NCI-H2107 (cell line): ENCODE measurements at places on chromosomes 5 and 9.

- DNase-seq = peak; percentile 63
These were observed 18.0 kb downstream of the MTRR start for GRCh38 chr5:7886849-7887475.

DNA sequence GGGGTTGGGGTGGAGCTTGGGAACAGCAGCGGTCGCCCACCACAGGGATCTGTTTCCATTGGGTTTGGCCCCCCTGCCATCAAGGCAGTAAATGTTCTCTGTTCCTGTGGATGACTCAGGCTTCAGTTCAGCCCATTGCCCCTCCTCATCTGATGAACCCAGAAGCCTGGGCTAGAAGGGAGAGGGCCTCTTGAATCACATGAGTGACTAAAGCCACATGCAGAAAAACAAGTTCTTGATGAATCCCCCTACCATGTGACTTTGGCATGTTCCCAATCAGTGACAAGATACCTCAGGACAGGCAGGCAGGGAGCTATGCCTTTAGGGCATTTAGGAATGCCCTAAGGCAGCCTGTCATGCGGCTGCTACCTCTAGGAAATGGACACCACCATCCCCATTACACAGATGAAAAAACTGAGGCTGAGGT lies 2.5 kb downstream of the SH3PXD2B start:
- DNase-seq = no peak

DNA sequence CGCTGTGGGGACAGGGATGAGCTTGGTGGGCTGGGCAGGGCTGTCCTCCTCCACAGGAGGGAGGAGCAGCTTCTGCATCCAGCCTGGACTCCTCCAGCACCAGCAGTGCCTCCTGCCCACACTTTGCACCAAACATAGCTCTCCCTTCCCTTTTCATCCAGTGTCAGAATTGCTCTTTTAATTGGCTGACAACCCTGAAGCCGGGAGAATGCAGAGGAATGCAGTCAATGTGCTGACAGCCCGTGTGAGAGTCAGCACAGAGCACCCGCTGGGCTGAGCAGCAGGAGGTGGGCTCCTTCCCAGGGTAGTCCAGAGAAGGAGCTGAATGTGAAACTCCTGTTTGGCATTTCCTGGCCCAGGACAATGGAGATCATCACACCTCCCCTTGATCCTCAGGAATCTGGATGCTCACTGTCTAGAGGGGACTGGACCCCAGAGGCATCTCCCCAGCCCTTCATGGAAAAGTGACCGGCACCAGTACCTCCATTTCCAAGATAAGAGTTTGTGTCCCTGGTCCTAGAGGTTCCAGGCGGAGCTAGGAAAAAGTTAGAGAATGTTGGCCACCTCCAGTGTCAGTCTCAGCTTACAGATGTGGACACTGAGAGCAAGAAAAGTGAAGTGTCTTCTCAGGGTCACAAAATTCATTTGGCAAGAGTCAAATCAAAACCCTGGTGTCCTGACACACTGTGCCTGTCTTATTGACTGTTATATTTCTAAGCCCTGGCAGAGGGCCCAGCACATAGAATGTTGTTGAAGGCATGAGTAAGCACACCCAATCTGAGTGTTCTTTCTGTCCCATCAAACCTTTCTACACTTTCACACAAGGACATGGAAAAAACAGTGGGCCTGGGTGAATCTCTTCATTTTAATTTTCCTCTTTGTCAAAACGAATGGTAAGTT lies 202.1 kb downstream of the SNX18 start:
- no peak for DNase-seq

DNA sequence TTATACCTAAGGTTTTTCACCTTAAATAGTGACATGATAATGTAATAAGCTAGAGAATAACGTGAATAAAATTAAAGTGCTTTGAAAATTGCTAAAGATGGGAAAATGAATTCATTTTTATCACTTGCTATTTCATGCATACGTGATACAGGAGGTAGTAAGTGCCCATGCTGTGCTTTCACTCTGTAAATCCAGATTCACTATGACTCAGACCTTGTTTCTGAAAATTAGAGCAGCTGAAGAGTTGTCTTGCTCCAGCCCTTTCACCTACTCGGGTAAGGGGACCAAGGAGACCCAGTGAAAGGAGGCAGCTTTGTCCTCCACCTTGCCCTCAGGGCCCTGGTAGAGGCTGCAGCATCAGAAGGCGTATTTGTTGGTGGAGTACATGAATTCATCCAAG lies 87.9 kb downstream of the ANKH start:
- no peak for DNase-seq

DNA sequence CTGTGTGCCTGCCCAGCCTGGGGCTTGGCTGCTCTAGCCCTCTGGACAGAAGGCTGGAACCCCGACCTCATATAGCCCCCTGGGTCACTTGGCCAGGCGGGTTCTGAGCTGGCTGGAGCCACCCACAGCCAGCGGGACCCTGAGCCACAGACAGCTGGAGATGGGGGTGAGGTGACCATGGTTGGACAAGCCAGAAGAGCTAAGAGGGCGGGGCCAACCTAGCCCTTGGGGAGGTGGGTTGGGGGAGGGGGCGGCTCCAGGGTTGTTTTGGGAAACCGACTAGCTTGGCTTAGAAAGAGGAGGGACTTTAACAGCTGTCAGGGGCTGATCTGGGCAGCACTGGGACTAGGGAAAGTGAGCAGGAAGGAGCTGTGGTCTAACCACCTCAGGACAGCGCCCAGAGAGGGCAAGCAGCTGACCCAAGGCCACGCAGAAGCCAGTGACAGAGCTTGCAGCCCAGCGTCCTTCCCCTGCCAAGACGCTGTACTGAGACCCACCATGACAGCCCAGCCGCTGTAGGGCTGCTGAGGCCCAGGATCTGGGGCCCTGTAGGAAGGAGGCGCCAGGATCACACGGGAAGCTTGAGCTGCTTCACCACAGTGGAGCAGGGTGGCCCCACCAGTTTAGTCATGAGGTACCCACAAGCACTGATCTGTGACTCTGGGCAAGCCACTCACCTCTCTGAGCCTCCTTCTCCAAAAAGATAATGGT lies 2.2 kb downstream of the AIF1L start:
- DNase-seq = no peak

DNA sequence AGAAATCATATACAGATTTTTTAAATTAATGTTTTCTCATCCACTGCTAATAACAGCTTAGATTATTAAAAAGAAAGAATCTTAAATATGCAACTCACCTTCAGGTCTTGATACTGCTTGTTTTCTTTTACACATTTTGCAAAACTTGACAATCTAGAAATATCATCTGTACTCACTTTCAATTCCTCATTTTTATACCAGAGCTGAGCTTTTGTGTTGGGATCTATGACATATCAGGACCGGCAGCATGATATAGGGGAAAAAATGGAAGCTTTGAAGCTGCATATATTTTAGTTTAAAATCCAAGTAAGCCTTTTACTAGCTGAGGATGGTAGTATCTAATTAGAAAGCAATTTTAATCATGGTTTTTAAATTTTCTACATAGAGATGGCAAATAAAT lies 75.7 kb upstream of the SMARCA2 start:
- DNase-seq = no peak

DNA sequence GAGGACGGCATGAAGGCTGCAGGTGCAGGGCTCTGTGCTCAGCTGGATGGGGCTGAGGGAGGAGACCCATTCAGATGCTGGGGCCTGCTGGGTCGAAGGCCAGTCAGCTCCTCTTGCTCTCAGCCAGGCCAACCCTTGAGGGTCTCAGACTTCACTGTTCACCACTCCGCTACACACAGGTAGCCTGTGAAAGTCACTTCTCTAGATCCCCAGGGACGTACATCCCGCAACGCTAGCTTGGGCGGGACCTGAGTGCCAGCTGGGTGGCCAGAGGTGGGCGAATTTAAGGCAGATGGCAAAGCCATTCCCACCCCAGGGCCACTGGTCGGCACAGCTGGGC lies 42.2 kb upstream of the FCN1 start:
- DNase-seq = no peak

GRCh38 chr5:173973616-173973969 lies 15.4 kb upstream of the C5orf47 start:
- no peak for DNase-seq

DNA sequence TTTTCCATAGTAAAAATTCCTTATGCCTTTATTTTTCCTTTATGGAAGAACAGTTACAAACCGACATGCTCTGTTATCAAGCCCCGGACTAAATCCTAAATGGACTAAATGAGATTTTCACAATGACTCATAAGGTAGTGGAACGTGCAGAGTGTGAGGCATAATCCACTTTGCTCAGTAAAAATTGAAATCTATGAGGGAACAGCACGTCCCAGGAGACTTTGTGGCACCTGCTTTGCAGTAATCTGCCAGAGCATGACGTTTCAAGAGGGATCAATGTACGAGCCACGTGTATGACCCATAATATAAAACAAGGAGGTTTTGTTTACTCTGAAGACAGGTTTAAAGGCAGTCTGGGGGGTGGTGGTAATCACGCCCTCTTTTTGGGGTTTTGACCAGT lies 83.8 kb upstream of the GNA14 start:
- peak; percentile 73 for DNase-seq

- no peak for DNase-seq
These were observed 121.0 kb downstream of the FEM1C start for GRCh38 chr5:115423541-115423940.

DNA sequence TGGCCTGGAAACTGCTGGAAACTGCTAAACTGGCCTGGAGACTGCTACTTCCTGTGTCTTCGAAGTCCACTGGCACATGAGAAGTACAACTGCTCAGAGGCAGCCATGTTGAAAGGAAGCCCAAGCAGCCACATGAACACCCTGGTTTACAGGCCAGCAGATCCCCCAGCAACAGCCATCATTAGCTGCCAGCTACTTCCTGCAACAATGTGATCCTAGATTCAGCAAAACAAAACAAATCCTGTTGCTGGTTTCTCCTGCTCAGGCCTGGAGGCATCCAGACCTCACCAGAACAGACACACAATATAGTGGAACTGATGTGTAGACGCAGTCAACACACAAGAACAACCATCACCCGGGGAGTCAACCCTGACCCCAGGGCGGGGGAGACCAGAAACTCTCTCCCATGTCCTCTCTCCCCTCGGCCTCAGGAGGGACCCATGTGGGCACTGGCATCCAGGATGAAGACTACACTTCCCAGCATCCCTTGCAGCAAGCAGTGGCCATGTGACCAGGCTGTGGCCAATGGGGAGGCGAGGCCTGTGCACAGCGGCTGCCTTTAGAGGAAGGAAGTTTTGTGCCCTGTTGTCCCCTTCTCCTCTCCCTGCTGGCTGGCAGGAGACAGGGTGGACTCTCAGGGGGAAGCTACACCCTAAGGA lies 9.2 kb upstream of the LCN15 start:
- no peak for DNase-seq

- DNase-seq = no peak
These were observed 46.0 kb upstream of the COL15A1 start for GRCh38 chr9:98897745-98898144.

DNA sequence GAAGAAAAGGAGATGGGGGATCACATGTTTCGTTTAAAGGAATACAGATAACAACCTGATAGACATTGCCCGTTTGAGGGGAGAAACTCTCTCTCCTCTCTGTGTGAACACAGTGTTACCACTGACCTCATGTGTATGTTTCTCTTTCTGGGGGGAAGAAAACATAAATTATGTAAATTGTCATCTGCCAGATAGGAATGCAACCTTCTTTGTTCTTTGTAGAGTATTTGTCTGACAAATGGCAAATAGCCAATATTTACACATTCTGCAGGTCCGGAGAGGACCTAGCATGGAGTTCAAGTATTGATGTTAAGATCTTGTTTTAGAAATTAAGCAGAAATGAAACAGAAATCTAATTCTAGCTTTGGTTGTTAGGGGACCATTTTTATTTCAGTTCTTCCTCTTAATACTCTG lies 276.3 kb downstream of the SAXO1 start:
- no peak for DNase-seq

DNA sequence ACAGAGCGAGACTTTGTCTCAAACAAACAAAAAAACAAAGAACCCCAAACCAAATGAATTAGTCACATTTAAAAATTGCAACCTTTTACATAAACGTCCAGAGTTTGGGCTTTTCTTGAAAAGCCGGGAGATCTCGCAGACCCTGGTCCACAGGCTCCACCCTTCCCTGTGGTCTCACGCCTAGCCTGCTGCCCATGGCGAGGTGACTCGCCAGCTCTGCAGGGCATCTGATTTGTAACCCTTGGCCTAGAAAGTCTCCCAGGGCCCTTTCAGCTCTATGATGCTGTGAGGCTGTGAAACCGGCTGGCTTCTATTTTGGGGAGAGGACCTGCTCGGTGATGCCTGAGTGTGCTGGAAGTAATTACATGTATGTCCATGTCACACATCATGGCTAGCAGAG lies 44.7 kb upstream of the PHYKPL start:
- no peak for DNase-seq

- no peak for DNase-seq
These were observed 47.6 kb upstream of the ELOVL7 start for GRCh38 chr5:60891667-60892066.

GRCh38 chr5:73617510-73618279 lies 8.3 kb upstream of the ARHGEF28 start:
- DNase-seq = no peak

DNA sequence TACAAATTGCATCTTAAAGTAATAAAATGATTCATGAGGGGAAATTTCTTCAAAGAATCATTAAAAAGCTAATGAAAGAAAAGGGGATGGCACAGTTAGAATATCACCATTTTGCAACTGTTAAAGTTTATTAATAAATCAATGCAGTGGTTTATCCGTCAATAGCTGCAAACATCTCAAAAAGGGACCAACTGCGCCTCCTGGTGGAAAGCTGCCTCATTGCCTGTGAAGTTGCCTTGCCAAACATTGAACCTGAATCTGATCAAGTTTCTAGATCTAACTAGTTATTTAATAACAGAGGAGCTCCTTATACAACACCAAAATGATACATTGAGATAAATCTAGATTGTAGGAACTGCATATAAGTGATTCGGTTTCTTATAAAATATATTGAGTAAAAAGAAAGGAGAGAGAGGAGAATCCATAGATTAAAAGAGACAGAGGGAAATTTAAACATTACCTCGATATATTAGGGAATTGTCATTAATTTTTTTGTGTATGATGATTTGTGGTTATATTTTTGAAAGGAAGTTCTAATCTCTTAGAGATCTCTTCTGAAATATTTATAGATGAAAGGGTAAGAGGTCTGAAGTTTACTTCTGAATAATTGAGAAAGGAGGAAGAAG lies 6.9 kb upstream of the NDUFB6 start:
- DNase-seq = peak; percentile 16

- DNase-seq = no peak
These were observed 134.7 kb downstream of the MACIR start for GRCh38 chr5:103393101-103393754.

DNA sequence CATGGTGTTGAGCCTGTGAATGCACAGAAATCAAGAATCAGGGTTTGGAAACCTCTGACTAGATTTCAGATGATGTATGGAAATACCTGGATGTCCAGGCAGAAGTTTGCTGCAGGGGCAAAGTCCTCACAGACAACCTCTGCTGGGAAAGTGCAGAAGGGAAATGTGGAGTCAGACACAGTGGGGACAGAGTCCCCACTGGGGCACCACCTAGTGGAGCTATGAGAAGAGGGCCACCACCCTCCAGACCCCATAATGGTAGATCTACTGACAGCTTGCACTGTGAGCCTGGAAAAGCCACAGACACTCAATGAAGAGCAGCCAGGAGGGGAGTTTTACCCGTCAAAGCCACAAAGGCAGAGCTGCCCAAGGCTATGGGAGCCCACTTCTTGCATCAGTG lies 181.9 kb upstream of the SEMA6A start:
- DNase-seq = no peak

GRCh38 chr5:22051881-22052280 lies 801.3 kb downstream of the CDH12 start:
- DNase-seq = no peak
